ENCODE measurements at places on chromosomes 2 and 18.

DNA sequence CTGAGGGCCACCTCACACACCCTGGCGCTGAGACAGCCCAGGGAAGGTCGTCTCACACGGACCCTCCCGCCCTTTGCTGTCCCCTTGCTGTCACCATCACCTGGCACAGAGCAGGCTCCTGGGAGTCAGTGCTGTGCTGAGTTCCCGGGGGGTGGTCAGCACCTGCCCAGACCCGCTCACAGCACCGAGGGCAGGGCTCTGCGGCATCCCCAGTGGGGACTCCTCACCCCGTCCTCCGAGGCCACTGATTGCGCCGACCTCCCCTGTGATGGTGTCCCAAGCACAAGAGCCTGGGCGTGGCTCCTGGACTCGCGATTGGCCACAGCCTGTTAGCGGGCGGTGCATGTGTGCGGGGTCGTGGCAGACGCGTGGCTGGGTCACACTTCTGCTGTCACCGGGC lies 65.9 kb downstream of the NFATC1 start:
- no peak for DNase-seq

GRCh38 chr2:224359569-224359968 lies 42.3 kb downstream of the FAM124B start:
- DNase-seq, result no peak

DNA sequence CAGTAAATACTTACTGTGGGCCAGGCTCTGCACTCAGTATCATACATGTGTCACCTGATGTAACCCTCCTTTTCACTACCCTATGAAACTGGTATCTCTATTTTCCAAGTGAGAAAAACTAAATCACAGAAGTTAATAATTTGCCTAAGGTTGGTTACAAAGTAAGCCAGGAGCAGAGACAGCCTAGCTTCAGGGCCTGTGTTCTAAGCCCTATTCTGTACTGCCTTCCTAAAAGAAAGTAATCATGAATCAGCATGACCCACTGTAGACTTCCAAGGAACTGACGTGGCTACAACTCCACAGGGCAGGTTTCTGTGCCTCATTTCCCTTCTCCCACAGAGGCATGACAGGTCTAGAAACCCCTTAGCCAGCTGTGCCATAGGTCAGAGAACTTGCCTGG lies 14.3 kb downstream of the ZNF142 start:
- DNase-seq, result no peak

DNA sequence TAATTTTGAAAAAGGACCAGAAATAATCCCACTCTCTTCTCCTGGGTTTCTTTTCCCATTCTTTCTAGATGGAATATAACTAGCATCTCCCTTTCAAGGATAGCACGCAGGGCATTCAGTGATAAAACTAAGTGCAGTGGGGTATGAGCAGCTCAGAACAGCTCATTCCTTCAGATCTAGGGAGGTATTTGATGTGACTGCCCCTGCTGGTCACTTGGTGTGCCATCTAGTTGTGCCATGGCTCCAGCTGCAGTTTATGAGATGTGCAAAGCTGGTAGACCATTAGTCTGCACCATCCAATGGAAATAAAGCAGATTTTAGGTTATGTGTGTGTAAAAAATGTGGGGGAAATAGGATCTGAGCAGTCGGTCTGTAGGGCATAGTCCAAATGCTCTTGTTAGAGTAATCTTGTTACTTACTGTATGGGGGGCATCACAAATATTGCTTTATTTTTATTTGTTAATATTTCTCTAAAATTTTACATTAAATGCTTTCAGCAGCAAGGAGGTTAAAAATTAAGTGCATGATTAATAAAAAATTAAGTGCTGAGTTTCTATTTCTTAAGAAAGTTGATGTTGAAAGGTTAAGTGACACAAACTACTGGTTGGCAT lies 38.9 kb downstream of the CTAGE1 start:
- DNase-seq, result no peak

- DNase-seq, result no peak
Observed at GRCh38 chr2:165901620-165902298, 51.8 kb downstream of the TTC21B start.
